Endothelial cell of umbilical vein (primary cell): ENCODE measurements at places on chromosomes 3 and 15.

DNA sequence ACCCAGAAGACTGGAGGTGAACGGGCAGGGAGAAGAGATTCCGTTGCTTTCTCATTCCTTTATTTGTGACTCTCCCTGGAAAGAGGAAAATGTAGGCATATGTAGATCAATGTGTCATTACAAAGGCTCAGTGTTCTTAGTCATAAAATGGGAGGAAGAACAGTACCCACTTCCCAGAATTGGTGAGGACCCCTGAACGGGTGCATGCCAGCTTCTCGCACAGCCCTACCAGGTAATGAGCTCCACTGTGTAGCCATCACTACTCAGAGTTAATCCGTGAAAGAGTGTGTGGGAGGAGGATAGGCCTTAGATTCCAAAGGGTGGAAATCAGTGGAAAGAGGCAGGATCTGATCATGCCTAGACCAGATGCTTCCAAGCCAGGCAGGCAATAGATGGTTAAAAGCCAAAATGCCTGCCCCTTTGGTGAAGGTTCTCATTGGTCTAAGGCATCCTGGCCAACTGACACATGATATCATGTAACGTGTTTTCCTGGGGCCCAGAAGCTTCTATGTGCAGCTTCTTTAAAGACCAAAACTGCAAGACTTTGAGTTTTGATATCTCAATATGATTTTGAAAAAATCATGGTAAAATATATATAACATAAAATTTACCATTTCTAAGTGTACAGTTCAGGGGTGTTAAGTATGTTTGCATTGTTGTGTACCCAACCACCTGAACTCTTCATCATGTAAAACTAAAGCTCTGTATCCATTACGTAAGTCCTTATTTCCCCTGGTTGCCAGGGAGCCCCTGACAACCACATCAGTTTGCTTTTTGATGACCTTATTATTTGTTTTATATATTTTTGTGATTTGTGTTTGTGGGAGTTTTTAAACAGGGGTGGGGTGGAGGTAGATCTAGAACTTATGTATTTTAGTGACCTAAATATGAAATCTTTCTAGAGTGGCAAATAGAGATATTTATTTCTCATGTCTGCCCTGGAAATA, 402.2 kb upstream of the CFAP20DC start:
- DNase-seq = no peak

GRCh38 chr3:187750006-187750512, 4.8 kb upstream of the BCL6 start:
- DNase-seq = peak; percentile 50

DNA sequence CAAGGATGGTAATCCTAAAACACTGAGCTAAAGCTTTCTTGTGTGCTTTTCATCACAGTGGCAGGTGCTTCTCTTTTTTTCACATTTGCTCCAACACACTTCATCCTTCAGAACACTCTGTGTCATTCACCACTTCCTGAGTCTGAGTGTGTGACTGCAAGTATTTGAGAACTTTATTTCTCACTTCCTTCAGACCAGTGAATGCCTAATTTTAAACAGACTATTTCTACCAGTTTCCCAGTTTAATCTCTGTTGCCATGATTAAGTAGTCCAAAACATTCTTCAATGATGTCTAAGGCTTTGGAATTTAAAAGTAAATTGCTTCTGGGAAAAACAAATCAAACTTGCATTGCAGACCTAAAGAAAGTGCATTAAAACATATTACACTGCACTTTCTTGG, 541.2 kb downstream of the RBMS3 start:
- DNase-seq = peak; percentile 28

- DNase-seq = peak; percentile 62
Measured at GRCh38 chr3:181709537-181710279, 2.0 kb upstream of the SOX2 start.

GRCh38 chr3:58039601-58040000, 31.4 kb downstream of the FLNB start:
- no peak for DNase-seq

DNA sequence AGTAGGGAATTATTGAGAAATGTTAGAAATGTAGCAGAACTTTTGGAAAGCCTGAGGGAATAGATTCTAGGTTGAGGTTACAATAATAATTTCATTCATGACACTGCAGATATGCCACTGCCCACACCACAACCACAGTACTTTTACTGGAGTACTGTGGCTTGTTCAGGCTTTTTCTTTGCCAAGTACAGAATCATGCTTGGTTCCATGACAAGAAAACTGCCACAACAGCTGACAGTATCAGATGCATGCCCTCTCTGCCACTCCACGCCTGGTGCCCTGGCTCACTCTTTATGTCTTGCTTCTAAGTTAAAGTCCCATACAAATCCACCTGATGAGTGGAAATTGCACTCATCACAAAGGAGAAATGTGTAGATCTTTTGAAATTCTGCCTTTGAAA, 398.6 kb downstream of the ZIC1 start:
- DNase-seq = no peak

- DNase-seq = no peak
Measured at GRCh38 chr3:140848666-140849065, 93.0 kb upstream of the SLC25A36 start.

DNA sequence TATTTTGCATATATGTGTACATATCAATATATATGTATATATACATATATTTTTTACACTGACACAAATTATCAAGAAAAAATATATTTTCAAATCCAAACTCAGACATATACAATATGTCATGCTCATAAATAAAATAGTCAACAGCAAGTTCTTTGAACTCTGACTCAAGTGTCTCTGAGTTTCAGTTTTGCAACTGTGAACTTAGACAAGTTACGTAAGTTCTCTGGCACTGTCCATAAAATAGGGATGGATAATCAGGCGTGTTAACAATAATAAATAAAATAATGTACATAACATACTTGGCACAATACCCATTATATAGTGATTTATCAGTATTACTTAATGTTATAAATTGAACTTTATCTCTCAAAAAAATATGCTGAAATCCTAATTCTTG, 12.1 kb upstream of the XRN1 start:
- DNase-seq = no peak

- no peak for DNase-seq
Measured at GRCh38 chr3:160987982-160988964, 116.9 kb downstream of the B3GALNT1 start.

DNA sequence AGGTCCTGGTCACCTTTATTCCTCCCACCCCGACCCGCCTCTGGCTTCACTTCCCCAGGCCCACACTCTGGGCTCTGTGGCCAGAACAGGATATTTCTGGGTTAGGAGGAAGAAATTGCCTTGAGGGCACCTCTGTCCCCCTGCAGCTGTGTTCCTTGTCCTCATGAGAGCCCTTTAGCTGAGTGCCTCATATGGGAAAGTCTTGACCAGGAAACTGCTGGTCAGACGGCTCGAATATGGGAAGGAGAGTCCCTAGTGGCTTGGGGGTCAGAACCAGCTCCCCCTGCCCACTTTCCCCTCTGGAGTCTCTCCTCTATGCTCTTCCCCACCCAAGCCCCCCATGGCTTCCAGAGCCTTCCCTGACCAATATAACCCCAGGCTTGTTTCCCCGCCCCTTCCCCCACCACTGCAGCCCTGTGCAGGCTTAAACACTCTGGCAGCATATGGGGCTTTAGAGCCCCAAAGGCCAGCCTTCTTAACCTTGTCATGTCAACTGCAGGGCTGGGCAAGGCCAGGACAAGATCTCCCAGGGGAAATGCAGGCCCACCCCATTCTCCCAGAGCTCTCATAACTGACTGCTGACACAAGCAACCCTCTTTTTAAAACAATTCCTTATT, 36.4 kb downstream of the SEC22C start:
- DNase-seq = no peak

GRCh38 chr3:73781541-73781940, 156.8 kb upstream of the PDZRN3 start:
- no peak for DNase-seq

DNA sequence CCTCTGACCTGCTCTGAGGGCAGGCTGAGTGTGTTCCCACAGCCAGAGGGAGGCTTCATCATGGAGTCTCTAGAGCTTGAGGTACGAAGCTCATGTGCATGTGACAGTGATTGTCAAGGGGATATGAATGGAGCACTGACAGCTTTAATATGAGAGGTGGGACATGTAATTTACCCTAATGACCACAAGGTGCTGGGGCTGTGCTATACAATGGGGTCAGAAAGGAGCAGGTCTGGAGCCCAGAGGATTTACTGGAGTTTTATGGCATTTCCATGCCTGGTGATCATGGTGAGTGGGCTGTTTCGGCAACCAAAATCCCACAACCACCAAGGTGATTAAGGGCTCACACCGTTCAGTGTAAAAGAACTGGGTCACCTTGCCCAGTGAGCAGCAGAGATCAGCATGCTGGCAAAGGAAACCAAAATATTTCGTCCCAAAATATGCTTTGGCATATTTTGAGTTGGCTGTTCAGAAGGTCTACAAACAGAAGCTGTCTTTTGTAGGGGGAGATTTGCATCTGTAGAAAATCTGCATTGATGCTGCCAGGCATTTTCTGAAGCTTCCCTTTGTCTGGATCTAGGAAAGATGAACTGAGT, 40.1 kb upstream of the RASGRF1 start:
- no peak for DNase-seq

DNA sequence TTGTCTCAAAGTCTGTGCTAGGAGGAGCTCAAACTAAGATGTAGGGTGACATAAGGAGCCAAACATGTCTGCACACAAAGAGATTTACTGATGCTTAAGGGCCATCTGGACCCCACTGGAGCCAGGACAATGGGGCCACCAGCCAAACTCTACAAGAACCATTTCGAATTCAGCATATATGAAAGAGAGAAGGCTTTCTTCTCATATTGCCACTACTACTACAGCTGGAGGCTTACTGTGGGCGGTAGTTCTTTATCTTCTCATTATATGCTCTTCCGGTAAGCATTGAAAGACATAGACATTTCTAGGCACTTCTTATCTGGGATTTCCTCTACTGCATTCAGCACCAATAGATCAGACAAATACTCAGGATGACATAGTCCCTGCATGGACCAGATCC, 404.4 kb upstream of the PROK2 start:
- DNase-seq = no peak

DNA sequence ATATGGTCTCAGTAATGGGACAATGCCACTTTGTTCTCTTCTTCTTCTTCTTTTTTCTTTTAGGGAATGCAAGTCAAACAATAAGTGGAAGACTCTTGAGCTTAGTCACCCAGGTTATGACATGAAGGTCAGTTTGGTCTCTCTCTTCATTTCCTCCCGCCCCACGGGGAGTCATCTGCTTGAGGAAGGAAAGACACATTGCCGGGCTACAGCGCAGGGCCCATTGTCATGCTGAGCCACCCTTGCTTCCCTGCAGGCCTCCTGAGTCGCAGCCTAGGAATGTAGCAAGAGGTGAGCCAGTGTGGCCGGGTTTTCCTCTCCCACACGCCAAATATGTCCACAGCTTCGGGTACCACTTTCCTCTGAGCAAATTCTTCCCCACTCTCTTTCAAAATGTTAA, 47.6 kb downstream of the RAP2B start:
- DNase-seq = peak; percentile 59

GRCh38 chr15:31344823-31345605, 18.4 kb downstream of the KLF13 start:
- DNase-seq = no peak
